ENCODE measurements at places on chromosomes 11 and 22.

DNA sequence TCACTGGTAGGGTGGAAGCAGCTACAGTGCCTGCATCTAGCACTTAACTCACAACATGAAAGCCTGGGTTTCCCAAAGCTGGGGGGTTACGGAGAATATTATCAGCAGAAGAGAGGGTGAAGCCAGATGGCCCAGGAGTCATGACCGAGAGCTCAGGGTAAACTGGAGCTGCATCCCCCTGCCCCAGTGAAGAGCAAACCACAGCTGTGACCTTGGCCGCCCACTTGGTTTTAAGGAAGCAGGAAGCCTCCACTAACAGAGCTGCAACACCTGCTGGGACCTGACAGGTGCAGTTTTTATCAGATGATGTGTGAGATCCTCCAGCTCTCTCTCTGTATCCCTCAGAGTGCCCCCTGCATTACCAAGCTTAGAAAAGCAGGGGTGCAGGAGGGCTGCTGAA, 20.9 kb downstream of the TCP11L1 start:
- DNase-seq, result no peak

DNA sequence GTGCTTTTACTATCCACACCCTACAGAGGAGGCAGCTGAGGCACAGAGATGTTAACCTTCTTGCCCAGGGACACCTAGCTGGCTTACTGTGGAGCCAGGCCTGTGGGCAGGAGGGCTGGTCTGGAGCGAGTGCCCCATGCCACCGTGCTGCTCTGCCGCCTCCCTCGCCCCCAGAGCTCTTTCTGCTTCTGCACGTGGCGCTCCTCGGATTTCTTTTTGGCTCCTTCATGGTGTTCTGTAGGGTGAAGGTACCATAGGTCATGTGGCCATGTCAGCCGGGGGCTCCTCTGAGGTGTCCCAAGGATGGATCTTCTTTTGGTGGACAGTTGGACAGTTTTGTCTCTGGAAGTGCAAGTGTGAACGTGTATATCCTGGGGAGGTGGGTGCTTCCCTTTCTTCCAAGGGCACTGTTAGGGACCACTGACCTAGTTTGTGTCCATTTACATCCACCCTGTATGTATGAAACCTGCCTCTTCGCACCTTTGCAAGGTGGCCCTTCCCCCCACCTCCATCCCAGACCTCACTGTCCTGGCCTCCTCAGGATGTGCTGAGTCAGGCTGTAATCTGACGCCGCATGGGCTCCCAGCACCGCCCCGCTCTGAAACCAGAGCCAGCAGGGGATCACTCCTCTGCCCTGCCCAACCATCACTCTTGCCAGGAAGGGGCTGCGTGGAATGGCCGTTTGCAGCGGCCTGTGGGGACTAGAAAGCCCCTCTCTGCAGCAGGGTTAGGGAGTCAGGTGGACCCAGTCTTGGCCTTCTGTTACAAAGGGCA, 31.7 kb downstream of the POLR3H start:
- DNase-seq, result no peak

DNA sequence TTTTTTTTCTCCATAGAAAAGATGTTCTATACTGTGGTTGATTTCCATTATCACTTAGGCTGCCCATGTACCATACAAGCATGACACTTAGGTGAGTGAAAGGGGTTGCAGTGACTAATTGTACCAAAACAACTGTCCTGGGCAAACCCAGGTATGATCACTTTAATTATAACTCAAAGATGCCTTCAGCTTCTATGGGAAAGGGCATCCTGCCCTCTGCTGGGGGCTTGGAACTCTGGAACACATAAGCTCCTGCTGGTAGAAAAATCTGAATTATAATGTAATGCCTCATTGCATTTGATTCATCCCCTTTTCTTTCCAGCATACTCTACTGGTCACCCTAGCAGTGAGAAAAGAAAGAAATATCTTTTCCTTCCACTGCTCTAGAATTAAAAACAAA, 206.3 kb downstream of the DDX10 start:
- DNase-seq, result no peak

DNA sequence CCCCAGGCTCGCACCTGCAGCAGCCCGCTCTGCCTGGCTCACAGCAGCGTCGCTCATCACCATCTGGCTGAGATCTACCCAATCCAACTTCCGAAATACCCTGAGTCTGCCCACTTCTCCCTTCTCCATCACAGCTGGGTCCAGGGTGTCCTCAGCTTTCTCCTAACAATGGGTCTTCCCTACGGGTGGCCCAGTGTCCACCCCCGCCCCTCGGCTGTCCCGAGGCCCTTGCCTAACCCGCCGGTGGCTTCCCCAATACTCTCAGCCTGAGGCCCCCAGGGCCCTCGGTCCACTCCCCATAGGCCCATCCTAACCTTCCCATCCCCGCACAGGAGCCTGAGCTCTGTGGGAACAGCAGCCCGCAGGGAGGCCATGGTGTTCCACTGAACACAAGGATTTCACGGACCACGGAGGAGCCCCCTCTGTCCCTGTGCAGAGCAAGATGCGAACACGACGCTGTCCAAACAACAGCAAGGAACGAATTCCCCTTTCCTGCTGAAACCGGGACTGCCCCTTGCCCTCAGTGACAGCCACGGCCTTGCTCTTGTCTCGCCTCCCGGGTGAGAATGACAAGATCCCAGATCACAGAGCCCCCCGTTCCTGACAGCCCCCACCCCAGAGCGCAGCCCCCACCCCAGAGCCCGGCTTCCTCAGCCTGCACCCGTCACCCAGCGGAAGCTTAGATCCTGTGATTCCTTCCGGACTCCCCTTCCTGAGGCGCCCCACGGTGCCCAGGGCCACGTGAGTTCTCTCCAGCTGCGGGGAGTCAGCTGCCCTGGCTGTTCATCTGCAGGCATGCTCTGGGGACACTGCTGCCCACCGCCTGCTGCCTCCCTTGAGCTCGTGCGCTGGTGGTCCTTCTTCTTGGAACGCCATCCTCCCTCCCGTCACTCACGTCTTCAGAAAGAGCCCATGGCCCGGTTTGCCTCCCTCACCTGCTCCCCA, 48.8 kb upstream of the CARS1 start:
- DNase-seq, result no peak

GRCh38 chr11:64360448-64360921, 1.5 kb downstream of the RPS6KA4 start:
- DNase-seq, result no peak

All from T-helper 1 cell (primary cell).